ENCODE measurements at places on chromosomes 3 and 15.

GRCh38 chr15:25268166-25268565 is 170.7 kb downstream of the UBE3A start:
- no peak for DNase-seq

DNA sequence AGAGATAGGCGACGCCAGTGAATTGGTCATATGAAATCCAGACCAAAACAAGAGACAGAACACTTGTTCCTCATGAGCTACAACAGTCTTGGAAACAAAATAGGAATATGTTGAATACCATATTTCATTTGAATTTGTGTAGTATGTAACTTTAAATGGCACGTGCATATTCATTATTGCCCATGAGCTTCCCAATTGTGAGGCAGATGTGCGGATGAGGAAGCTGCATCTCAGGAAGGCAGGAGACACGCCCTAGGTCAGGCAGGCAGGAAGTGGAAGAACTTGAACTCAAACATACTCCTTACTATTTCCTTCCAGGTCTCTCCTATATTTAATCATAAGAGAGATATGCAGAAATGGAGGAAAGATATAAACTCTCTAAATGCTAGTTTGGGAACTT is 106.8 kb upstream of the SLC2A2 start:
- no peak for DNase-seq

DNA sequence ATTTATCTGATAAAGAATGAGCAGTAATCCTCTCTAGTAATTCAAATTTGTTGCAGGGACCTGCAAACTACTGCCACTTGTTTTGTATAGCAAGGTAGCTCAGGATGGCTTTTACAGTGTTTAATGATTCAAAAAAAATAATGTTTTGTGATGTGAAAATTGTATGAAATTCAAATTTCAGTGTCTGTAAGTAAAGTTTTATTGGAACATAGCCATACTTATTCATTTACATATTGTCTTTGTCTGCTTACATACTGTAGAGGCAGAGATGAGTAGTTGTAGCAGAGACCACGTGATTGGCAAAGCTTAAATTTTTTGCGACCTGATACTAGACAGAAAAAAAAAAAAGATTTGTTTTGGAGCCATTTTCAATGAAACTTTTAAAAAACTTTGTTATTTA is 6.5 kb upstream of the UTS2B start:
- DNase-seq = no peak

DNA sequence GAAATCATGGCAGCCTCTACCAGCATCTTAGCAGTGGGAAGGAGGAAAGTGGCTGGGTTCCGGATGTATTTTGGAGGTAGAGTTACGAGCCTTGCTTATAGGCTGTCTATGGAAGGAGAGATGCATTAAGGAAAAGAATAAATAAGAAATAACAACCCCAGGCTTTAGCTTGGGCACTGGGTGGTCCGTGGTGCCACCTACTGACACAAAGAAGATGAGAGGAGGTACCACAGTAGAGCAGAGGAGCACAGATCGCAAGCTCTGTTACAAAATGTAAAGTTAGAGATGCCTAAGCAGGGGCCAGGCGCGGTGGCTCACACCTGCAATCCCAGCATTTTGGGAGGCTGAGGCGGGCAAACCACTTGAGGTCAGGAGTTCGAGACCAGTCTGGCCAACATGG is 74.8 kb downstream of the TMEM39A start:
- DNase-seq = no peak

DNA sequence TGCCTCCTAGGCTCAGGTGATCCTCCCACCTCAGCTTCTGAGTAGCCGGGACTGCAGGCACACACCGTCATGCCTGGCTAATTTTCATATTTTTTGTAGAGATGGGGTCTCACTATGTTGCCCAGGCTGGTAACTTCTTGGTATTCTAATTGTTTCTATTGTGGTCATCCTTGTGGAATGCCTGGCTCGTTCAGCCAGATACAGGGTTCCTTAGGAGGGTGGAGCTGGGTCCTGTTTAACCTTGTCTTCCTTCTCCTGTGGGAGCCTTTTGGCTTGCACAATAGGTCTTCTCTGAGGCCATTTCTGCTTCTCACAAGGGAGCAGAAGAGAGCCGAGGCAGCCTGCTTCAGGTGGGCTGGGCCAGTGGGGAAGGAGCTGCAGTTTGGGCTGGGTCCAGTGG is 15.7 kb downstream of the PLEKHO2 start:
- DNase-seq = peak; percentile 43

GRCh38 chr3:52286777-52287110 is 884 bp upstream of the GLYCTK start:
- DNase-seq = no peak

- DNase-seq = no peak
Observed at GRCh38 chr3:190545191-190545590, 31.3 kb downstream of the IL1RAP start.

- DNase-seq = no peak
Observed at GRCh38 chr3:62252438-62253157, 120.8 kb downstream of the FEZF2 start.
